RPMI8226 (cell line): ENCODE measurements at places on chromosomes 2 and 18.
A peak's percentile ranks its signal among the peaks of the same experiment; 100 is the strongest.

- peak; percentile 35 for DNase-seq
These were observed 128.8 kb upstream of the TRIB2 start for GRCh38 chr2:12587729-12588522.

DNA sequence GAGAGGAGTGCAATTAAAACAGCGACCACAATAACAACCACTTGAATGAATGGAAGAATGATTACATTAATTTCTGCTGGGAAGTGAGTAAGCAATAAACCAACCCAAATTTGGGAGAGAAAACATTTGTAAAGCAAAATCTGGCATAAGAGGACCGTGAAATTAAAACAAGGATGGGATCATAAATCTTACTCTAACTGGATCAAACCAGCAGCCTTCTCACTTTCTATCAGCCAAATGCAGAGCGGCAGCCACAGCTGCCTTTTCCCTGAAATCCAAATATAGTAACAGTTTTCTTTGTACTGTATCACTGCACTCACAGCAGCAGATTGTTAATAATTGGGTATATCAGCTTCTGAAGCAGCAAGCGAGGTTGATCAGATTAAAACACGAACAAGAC lies 245.2 kb upstream of the REG3G start:
- no peak for DNase-seq

- DNase-seq, result no peak
These were observed 60.8 kb downstream of the THNSL2 start for GRCh38 chr2:88230911-88231310.

DNA sequence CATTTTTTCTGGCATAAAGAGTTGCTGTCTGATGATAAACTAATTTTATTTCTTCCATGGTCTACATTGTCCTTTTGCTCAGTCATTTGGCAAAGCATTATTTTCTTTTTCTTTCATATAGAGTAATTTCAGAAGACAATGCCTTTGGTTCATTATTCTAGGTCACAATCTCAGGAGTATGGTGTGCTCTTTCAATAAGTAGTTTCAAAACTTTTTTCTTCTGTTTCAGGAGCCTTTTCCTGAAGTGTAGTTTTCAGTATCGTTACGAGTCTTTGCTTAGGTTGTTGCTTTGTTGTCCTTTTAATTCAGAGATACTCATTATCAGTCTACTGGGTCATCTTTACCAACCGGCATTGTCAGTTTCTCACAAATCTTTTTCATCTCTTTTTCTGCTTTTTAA lies 100.4 kb upstream of the GPC1 start:
- no peak for DNase-seq

DNA sequence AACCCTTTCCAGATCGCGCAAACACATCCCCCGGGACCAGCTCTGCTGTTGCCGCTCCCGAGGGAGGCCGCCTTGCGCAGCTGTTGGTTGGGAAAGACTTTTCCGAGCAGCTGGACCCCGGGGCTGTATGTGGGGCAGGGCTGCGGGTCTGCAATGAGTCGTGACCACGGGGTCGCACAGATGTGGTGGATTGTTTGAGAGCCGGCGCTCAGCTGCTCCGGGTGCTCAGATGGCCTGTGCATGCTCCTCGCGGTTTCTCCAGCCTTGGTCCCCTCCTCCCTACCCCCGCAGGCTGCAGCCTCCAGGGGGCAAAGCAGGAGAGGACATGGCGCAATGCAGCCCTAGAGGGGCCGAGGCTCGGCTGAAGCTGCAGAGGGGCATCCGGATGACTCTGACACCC lies 105.2 kb upstream of the OTOS start:
- DNase-seq, result no peak

GRCh38 chr18:6249170-6249569 lies 165.5 kb downstream of the L3MBTL4 start:
- peak; percentile 31 for DNase-seq

GRCh38 chr2:235467588-235467987 lies 26.3 kb upstream of the AGAP1 start:
- no peak for DNase-seq
